Occipital lobe (tissue), 3 donors: ENCODE measurements at places on chromosomes 3 and 15.

DNA sequence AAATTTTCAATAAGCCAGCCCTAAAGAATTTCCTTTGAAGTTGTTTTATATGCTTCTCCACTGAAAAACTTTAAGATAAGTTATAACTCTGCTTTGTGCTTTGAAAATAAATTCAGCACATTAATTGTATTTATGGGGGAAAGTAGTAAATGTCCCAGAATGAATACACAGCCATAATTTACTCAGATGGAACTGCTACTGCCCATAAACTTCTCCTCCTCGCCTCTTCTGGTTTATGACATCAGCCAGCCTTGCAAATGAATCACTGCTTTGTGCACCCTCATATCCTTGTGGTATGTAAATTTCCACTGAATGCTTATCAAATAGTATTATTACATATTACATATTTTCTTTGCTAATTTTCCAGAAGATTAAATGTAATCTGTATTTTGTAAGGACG lies 302.0 kb downstream of the DIPK2A start:
- no peak for DNase-seq

DNA sequence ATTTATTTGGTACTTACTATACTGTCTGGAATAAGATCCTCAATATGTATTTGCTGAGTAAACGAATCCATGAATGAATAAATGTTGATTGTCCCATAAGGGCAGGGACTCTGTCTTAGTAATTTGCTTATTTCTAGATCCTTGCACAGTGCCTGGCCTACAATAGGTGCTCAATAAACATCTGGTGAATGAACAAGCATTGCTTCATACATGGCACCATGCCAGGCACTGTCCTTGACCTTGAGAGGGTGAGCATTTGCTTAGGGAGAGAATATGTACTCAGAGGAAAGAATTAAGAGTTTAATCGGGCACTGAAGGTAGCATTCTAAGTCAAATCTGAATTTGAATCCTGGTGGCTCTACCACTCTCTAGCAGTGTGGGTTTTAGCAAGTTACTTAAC lies 282.1 kb downstream of the THSD4 start:
- DNase-seq: no peak

DNA sequence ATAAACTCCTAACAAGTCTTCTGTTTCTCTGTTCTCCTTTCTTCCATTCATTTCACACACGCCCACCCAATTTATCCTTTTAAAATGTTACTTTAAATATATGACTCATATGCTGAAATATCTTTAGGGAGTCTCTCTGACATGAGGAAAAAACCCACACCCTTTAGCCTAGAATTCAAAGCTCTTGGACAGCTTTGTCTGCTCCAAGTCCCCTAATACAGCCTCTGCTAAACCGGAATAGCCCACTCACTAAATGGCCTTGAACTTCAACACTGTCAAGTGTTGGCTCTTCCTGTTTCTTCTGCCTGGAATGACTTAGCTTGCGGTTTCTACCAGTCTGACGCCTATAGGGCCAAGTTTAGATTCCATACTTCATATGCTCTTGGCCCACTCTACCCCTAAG lies 3.3 kb upstream of the CD96 start:
- no peak for DNase-seq

- DNase-seq: no peak
Observed at GRCh38 chr15:79644091-79644490, 212.0 kb downstream of the MINAR1 start.

GRCh38 chr3:40720863-40721262 lies 196.1 kb downstream of the ZNF621 start:
- DNase-seq: no peak

DNA sequence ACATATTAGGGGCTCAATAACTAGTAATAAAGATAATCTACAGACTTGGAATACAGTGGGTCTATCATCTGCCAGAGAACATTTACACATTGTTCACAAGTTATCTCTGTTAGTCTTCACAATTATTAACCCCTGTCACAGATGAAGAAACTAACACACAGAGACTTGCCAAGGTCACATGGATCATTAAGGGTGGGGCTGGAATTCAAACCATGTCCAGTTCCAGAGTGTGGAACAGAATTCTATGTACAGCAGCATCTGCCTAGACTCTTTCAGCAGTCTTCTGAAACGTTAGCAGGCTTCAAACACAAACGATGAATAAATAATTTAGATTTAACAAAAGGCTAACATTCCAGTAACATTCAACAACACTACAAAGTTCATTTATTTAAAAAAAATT lies 673.9 kb upstream of the NR2F2 start:
- no peak for DNase-seq

- no peak for DNase-seq
Observed at GRCh38 chr3:71416876-71417275, 166.7 kb downstream of the FOXP1 start.

GRCh38 chr3:110620118-110620517 lies 451.5 kb upstream of the NECTIN3 start:
- no peak for DNase-seq

DNA sequence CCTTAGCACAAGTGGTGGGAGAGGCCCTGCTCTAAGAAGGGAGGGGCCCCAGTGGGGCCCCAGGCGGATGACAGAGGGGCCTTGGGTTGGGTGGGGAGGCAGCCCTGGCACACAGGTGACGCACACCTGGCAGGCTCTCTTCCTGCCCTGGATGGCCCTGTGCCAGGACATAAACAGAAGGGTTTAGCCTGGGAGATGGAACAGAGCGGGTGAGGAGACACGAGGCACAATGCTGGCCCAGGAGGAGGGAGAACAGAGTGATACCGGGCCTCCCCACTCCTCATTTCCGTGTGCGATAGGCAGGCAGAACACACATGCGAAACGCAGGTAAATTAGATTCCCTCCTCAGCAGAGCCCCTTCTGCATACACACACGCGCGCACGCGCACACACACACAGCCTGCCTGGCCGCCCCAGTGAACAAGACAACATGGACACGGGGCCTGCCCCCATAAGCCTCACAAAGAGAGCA lies 39.8 kb downstream of the IDH2 start:
- DNase-seq: no peak

DNA sequence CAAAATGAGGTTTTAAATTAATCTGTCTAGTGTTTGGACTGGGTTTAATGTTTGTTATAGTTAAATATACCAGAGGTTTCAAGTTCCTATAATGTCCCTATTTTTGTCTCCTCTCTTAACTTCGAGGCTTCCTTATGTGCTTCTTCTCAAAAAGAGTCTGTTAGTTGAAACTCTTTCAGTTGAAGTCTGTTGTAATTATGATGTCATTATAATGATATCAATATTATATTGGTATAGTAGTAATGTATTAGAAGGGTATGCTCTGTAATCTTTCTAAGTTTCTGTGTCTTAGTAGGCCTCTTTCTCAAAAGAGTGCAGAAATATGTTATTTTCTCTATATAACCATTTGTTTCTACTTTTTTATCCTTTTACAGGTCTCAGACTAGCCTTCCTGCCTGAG lies 1148.0 kb downstream of the NSUN3 start:
- no peak for DNase-seq

DNA sequence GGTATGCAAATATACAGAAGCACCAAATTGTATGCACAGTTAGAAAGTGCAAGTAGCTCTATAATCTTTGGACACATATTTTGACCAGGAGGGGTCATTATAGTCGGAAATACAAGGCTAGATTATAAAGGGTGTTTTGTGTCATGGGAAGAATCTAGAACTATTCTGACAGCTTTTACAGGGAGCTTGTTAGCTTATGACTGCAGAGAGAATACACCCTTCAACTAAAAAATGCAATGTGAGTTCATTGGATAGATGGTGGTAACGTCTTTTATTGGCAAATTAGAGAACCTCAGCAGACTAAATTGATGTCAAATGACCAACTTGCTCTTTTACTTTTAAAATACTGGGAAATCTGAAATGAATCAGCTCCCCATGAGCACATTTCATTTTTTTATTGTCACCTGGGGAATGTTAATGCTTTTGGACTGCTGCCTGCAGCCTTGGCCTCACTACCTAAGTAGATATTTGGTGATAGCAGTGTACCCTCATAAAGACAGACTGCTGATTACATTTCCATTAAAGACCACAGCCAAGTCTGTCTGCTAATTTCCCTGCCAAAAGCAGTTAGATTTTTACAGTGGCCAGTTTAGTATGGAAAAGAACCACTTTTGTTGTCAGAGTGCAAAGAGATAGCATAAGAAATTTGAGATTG lies 515.9 kb upstream of the DPPA4 start:
- no peak for DNase-seq

DNA sequence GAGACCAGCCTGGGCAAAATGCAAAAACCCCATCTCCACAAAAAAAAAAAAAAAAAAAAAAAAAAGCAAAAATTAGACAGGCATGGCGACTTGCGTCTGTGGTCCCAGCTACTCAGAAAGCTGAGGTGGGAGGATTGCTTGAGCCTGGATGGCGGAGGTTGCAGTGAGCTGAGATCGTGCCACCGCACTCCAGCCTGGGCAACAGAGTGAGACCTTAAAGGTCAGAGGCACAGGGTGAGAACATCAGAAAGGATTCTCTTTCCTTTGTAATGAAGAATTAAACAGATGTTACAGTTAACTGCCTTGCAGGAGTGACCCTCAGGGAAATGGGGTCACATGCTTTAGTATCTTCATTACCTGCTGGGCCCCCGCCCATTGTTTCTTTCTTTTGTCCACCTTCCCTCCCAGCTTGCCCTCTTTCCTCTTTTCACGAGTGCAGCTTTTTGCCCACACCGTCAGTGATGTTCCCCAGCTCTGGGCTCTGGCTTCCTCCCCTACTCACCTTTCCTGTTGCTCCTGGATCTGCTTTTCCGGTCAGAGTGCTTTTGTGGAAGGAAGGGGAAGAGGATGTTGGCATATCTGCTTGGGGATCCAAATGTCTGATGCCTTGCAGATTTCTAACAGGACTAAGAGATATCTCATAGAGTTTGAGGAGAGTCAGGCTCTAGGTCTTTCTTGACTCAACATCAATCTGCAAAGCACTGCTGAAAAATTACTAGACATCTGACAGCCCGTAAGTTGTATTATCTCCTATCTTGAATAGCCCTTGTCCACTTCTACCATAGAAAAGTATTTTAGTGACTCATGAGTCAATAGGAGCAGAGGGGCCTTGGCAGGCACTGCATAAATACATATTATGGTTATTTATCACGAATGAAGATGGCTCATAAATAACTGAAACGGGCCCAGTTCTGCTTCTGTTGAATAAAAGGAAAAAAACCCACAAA lies 35.6 kb upstream of the NDUFB4 start:
- DNase-seq: no peak

DNA sequence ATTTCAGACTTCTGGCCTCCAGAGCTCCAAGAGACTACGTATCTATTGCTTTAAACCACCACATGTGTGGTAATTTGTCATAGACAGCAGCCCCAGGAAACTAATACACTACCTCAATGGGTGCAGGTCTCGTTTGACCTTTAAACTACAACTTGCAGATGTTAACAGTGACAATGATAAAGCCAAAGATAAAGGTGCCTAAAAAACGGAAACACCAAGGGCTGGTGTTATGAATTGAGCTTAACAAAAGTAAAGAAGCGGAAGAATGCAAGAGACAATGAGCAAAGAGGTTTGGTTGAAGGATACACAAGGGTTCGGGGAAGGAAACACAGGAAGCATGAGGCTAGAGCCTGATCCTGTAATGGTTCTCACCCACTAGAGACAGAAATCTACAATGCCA lies 50.8 kb downstream of the RFTN1 start:
- DNase-seq: no peak

DNA sequence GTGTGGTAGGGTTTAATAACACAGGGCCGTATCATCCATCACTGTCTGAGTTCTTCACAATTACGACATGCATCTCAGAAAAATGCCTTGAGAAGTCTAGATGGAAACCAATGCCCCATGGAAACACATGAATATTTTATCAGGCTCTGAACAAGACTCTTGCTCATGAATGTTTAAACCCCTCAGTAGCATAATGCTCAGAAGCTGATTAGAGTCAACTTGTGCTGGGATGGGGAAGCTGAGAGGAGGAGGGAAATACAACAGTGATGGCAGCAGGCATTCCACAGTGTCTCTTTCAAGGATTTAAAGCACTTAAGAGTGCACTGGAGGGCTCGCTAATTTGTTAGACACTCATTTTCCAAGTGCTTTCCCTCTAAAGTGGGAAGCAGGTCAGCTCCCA lies 3.8 kb downstream of the GPR156 start:
- DNase-seq: no peak

DNA sequence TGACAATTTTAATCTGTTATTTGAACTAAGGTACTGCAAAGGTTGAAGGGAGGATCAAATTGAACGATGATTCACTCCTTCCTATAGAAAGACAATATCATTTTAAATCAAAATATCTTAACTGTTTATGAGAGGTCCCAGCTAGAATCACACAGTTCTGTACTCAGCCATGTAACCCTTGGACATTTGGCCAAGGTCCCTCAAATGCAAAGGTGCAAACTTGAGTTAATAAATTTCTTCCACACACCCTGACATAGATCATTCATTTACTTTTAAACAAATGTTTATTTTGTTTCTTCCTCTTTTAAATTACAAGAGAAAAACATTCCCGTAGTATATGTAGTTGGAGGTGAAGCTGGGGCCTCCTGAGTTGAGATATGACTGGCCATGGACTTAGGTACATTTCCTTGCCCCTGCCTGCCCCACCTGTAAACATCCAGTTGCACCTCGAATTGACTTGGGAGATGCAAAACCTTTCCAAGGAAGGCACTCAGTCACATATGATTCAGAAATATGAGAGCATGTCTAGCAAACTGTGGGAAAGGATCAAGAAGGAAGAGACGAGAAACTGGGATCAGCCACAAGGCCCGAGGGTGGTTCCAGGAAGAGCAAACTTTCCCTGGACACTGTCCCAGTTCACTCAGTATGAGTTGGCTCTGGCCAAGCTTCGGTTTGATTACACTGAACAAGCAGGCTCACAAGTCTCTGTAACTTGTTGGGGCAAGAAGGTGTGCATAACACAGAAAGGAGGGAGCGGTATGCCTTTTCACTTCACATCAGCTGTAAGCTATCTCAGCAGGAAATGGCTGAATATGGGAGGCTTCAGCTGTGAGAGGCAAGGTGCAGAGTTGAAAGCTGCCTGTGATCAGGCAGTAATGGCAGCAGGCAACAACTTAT lies 6.7 kb downstream of the TNFSF10 start:
- DNase-seq: no peak

- no peak for DNase-seq
Observed at GRCh38 chr15:69012761-69013364, 1.6 kb upstream of the NOX5 start.

DNA sequence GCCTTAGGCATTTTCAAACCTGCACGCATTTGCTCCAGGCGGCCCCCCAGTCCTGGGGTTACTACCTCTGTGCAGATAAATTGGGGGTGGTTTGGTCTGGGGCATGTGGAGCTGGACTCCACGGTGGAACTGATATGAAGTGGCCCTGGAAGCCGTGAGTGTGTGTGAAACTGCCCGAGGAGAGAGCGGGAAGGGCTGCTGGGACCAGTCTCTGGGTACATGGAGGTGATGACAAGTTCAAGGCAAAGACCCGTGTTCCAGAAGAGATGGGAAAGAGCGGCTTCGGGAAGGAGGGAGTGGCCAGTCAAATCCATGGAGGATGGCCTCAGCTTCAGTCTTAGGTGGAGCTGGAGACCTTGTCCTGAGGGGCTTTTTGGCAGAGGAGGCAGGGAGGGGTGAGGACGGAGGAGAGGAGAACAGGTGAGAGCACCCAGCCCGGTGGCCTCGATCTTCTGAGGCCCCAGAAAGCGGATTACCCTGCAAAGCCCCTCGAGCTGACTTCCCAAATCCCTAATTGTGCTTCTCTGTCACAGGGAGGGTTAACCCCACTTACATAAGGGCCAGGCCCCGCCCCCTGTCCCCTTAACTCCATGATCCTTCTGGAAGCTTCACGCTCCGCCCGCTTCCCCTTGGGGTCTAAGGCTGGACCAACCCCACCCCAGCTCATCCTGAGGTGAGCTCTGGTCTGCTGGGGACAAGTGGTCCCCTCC lies 1.9 kb upstream of the NR2E3 start:
- DNase-seq: no peak
